ENCODE measurements at places on chromosomes 3 and 15.

- no peak for DNase-seq
These were observed 35.6 kb upstream of the TLE3 start for GRCh38 chr15:70133296-70133695.

- no peak for DNase-seq
These were observed 192.0 kb upstream of the HES1 start for GRCh38 chr3:193943851-193944517.

GRCh38 chr3:129195731-129196256, 12.1 kb upstream of the CNBP start:
- DNase-seq: no peak

GRCh38 chr3:183845090-183845489, 19.7 kb upstream of the MAP6D1 start:
- DNase-seq: no peak

GRCh38 chr15:101182215-101182614, 69.6 kb downstream of the CHSY1 start:
- no peak for DNase-seq

Data from stimulated activated CD8-positive, alpha-beta memory T cell treated with anti-CD3 and anti-CD28 coated beads, Interleukin-4, amount 100 ng/mL, for 1 hour (primary cell).